ENCODE measurements at places on chromosomes 1 and 21. TPM values are rescaled to one million over a fixed set of nuclear protein-coding genes. Genes with fewer than 3 reads are reported as not detected.
A peak's percentile ranks its signal among the peaks of the same experiment; 100 is the strongest.

The TRAF3IP3 gene
- 185 TPM for total RNA-seq

The LHX8 gene
- not detected for total RNA-seq

The KLHDC8A gene
- total RNA-seq: not detected

The S100A11 gene
- 113 TPM for total RNA-seq

The GBP6 gene
- 0.22 TPM for total RNA-seq

DNA sequence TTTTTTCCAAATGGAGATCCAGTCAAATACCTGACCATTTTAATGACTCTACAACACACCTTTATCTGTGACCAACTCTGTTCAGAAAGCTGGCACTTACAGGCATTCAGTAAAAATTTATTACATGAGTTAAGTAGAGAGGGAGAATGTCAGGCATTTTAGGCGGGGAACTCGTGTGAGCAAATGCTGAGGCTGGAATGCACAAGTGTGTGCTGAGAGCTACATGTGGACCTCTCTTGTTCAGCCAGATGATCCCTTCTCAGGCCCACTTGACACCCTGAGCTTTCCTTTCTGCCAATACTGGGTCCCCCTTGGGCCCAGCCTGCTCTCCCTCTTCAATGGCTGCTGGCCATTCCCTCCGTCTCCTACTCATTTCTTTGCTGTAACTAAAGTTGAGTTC, 11.7 kb downstream of the PPIH start:
- DNase-seq: no peak
- H3K4me3 ChIP-seq: no peak overlapping the region
- peaks cover 33% of the 10 kb centered on the region for H3K36me3 ChIP-seq
- H3K4me1 ChIP-seq: peaks cover 5% of the 10 kb centered on the region
- H3K27me3 ChIP-seq: no peaks in the 10 kb centered on the region

- peaks cover 69% of the 10 kb centered on the region for H3K4me1 ChIP-seq
- no peaks in the 10 kb centered on the region for H3K36me3 ChIP-seq
- no peak for DNase-seq
- no peaks in the 10 kb centered on the region for H3K27me3 ChIP-seq
Observed at GRCh38 chr1:19433719-19433998, 51.7 kb downstream of the CAPZB start.

GRCh38 chr21:42670884-42671283, 17.5 kb downstream of the PDE9A start:
- no peaks in the 10 kb centered on the region for H3K27me3 ChIP-seq
- H3K27ac ChIP-seq: no peak overlapping the region
- H3K4me3 ChIP-seq: no peak overlapping the region

DNA sequence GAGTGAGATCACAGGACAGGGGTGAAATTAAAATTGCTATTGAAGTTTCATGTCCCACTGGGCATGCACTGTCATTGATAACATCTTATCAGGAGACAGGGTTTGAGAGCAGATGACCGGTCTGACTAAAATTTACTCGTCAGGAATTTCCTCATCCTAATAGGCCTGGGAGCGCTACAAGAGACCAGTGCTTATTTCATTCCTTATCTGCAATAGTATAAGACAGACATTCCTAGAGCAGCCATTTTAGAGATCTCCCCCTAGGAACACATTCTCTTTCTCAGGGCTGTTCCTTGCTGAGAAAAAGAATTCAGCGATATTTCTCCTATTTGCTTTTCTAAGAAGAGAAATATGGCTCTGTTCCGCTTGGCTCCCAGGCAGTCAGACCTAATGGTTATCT, 181.4 kb upstream of the ETV3 start:
- peaks cover 39% of the 10 kb centered on the region for H3K36me3 ChIP-seq
- no peak for DNase-seq
- H3K27me3 ChIP-seq: peaks cover 34% of the 10 kb centered on the region
- no peak overlapping the region for H3K4me3 ChIP-seq
- no peak overlapping the region for H3K27ac ChIP-seq
- no peaks in the 10 kb centered on the region for H3K4me1 ChIP-seq

DNA sequence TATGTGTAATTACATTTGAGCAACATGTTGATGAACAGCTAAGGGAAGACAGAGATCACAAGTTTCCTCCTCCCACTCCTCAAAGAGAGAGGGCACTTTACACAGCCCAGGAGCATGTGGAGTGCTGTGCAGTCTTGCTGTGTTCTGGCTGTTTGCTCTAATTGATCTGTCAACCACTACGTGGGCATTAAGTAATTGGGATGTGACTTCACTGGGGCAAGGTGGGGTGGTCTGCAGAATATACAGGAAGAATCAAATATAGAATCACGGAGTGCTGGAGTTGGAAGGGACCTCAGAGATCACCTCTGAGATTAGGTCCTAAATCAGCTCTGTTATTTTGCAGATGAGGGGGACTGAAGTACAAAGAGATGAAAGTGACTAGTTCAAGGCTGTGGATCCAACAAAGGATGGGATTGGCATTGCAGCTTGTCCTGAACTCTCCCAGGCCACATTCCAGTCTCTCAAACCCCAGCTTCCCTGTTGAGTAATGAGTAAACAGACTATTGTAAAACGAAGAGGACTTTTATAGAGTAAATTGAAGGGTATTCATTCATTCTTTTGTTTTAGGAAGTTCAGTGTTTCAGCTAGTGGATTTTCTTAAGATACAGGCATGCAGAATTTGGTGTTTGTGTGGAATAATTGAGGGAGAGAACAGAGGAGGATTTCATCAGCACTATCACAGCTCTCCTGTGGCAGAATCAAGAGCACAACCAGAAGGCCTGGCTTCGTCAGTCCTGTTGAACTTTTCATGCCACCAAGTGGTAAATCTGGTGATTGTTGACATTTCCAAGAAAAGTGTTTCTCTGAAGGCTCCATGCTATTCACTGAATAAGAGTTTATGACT, 22.4 kb downstream of the NOS1AP start:
- H3K27ac ChIP-seq: no peak overlapping the region
- H3K27me3 ChIP-seq: peaks cover 22% of the 10 kb centered on the region
- DNase-seq: no peak
- H3K4me3 ChIP-seq: no peak overlapping the region
- H3K36me3 ChIP-seq: no peaks in the 10 kb centered on the region
- H3K4me1 ChIP-seq: no peaks in the 10 kb centered on the region

- no peak overlapping the region for H3K27ac ChIP-seq
- H3K36me3 ChIP-seq: no peaks in the 10 kb centered on the region
Observed at GRCh38 chr1:109977225-109977624, 7.3 kb upstream of the AHCYL1 start.

DNA sequence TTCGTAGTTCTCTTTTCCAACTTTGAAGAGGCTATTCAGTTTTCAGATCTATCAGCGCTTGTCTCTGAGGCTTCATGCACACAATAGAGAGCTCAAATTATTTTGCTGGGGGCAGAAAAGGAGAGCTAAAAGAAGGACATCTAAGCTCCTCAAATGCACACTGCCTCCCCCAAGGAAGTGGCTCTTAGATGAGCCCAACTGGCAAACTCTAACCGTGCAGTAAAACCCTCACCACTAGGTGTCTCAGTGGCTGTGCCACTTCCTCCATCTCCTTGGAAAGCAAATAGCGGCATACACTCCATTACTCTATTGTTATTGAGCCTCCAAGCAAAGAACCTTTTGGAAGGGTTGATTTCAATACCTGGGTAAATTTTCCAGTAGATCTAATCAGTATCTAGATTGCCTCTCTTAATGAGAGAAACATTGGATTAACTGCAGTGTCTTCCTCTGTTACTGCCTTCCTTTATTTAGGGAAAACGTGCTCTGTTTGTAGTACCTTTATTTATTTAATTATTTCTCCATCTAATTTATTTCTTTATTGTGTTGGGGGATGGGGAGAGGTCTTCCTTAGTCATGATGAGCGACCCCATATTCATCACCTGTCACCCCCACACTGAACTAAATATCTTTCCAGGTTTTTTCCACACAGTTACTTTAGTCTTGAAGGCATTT, 9.2 kb upstream of the SFPQ start:
- peak; percentile 81 for DNase-seq
- H3K36me3 ChIP-seq: no peaks in the 10 kb centered on the region
- H3K27ac ChIP-seq: no peak overlapping the region
- H3K4me1 ChIP-seq: peaks cover 5% of the 10 kb centered on the region
- peaks cover 3% of the 10 kb centered on the region for H3K27me3 ChIP-seq

DNA sequence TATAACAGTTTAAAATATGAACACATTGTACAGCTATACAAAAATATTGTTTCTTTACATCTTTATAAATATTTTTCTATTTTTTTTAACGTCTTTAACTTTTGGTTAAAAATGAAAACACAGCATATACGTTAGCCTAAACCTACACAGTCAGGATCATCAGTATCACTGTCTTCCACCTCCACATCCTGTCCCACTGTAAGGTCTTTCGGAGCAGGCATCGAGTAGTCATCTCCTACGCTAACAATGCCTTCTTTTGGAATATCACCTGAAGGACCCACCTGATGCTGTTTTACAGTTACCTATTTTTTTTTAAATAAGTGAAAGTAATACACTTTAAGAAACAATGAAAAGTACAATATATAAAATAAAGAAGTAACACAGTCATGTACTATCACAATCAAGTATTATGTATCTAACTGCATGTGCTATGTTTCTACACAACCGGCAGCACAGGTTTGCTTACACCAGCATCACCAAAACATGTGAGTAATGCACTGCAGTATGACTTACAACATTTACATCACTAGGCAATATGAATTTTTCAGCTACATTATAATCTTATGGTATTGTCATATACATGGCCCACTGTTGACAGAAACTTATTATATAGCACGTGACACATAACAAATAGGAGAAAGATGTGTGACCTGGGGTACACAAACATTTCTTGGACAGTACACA, 254.4 kb downstream of the AKT3 start:
- peak overlapping the region; percentile 72 for H3K4me3 ChIP-seq
- H3K27me3 ChIP-seq: no peaks in the 10 kb centered on the region
- no peak for DNase-seq
- peak overlapping the region; percentile 92 for H3K27ac ChIP-seq
- peaks cover 53% of the 10 kb centered on the region for H3K4me1 ChIP-seq

DNA sequence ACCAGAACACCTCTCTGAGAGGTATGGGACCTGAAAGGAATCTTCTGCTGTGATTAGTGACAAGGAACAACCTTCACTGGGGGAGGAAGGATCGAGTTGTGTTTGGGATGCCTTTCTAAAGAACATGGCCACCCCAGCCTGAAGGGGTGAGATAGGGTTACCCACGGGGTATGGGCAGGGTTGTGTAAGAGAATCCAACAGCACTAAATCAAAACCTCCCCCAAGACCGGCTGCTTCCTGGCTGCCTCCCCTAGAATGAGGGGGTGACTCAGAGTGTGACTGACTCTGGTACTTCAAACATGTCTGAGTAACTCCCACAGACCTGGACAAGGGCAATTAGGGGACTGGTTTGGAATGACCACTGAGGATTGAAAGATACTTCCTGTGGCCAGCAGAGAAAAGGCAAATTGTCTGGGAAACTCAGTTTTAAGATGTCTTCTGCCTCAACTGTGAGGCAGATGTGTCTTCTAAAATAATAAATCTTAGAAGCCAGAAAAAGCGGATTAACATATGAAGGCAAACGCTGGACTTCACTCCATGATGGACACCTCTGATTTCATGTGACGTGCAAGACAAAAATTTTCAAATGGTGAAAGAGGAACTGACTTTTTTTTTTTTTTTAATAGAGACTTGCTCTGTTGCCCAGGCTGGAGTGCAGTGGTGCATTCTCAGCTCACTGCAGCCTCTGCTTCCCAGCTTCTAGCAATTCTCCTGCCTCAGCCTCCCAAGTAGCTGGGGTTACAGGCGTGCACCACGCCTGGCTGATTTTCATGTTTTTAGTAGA, 6.7 kb upstream of the PTPN14 start:
- peaks cover 29% of the 10 kb centered on the region for H3K27me3 ChIP-seq
- no peaks in the 10 kb centered on the region for H3K4me1 ChIP-seq
- H3K36me3 ChIP-seq: no peaks in the 10 kb centered on the region
- DNase-seq: no peak
- no peak overlapping the region for H3K27ac ChIP-seq
- no peak overlapping the region for H3K4me3 ChIP-seq

DNA sequence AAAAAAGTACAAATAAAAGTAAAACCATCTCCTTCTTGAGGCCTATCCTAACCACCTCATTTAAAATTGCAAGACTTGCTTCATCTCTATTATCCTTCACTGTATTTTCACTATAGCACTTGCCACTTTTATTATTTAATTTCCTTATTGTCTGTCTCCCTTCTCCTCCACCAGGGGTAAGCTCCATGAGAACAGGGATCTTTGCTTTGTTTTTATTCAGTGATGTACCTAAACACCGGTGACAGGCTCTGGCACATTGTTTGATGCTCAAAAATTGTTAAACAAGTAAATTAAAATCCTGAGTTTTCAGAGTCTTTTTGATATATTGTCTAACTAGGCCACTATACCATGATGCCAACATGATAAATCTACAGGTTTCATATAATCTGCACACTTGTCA, 17.2 kb upstream of the SPEN start:
- H3K36me3 ChIP-seq: no peaks in the 10 kb centered on the region
- H3K27ac ChIP-seq: peak overlapping the region; percentile 60
- H3K27me3 ChIP-seq: no peaks in the 10 kb centered on the region
- peak overlapping the region; percentile 11 for H3K4me3 ChIP-seq
- H3K4me1 ChIP-seq: peaks cover 27% of the 10 kb centered on the region

DNA sequence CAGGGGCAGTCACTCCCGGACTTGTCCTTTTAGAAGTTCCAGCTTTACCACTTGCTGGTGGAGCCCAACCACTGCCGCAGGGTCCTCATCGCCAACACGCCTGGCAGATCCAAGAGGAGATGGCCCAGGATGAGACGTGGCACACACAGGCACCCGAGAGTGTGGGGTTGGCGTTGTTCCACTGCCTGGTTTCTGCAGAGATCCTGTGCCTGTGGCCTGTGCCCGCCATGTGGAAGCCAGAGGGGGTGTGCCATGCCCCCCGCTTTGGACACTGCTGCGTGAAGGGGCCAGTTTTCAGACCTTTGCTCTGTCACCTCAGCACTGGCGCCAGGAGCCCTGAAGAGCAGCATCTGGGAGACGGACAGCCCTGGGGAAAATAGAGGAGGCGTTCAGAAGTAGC, 10.8 kb downstream of the CD46 start:
- peaks cover 8% of the 10 kb centered on the region for H3K4me1 ChIP-seq
- no peak overlapping the region for H3K27ac ChIP-seq
- H3K27me3 ChIP-seq: no peaks in the 10 kb centered on the region
- DNase-seq: no peak
- H3K4me3 ChIP-seq: no peak overlapping the region

- H3K27me3 ChIP-seq: peaks cover 22% of the 10 kb centered on the region
- no peak overlapping the region for H3K27ac ChIP-seq
- no peak overlapping the region for H3K4me3 ChIP-seq
- DNase-seq: no peak
- no peaks in the 10 kb centered on the region for H3K36me3 ChIP-seq
- H3K4me1 ChIP-seq: no peaks in the 10 kb centered on the region
Observed at GRCh38 chr1:30290581-30290980, 432.8 kb downstream of the MATN1 start.

- H3K27me3 ChIP-seq: peaks cover 8% of the 10 kb centered on the region
- H3K27ac ChIP-seq: peak overlapping the region; percentile 78
- H3K4me1 ChIP-seq: peaks cover 52% of the 10 kb centered on the region
- DNase-seq: no peak
Observed at GRCh38 chr1:205232127-205232820, 4.5 kb downstream of the TMCC2 start.

- H3K4me1 ChIP-seq: no peaks in the 10 kb centered on the region
- H3K4me3 ChIP-seq: no peak overlapping the region
- no peak for DNase-seq
- H3K36me3 ChIP-seq: no peaks in the 10 kb centered on the region
- no peaks in the 10 kb centered on the region for H3K27me3 ChIP-seq
Observed at GRCh38 chr21:28916150-28916893, 76.4 kb downstream of the LTN1 start.

Data from natural killer cell treated with Interleukin-12 subunit alpha and Interleukin-12 subunit beta and Interleukin-15 and Interleukin-18, amount 100 ng/mL, for 72 hours (primary cell).